CD4-positive, alpha-beta T cell treated with Interleukin-17A for 1 hour (primary cell): ENCODE measurements at places on chromosomes 3 and 15.

DNA sequence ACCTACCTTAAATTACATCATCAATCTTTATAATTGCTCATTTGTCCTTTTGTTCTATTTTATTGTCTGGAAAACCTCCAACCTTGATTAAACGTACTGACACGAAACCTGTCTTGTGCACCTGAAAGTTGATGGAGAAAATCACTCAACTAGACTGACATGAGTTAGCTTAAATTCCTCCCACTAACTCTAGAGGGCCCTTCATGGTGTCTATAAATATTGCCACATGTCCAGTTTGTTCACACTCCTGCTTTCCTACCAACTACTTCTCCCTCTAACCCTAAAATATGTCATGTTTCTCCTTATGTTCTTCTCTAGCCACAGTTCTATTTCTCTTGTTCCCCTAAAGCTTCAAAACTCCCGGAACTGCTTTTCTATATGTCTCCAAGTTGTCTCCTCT, 59.8 kb upstream of the SGO1 start:
- DNase-seq = no peak

DNA sequence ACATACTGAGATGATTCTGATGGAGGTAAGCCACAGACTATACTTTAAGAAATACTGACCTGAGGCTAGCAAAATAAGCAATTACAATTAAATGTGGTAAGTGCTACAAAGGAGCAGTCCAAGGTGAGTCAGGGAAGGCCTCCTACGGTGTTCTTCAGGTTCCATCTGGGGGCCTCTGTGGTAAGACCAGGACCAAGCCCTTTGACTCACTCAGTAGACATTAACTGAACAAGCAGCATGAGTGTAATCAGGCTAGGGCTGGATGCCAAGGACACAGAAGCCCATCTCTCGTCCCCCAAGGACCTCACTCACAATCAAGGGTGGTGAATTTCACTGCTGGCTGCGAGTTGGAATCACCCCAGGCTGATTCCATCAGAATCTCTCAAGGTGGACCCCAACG, 37.3 kb downstream of the DZIP1L start:
- no peak for DNase-seq

DNA sequence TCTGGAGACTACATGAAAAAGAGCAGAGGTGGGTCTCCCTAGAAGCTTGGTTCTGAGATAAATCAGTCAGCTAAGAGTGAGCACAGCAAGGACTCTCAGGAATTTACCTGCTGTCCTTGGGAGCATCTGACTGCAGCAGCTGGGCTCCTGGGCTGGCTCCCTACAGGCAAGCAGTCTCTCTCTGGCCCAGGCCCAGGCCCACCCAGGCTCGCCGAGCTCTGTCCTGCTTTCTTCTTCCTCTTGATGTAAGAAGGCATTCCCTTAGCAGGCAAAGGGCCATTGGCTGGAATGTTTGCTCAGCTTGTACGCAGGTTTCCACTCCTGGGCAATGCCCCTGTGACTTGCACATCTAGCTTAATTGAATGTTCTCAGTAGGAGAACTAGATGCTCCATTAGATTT, 4.3 kb upstream of the RBP2 start:
- no peak for DNase-seq

- no peak for DNase-seq
Observed at GRCh38 chr3:76107935-76108570, 322.7 kb upstream of the ZNF717 start.

- DNase-seq = peak; percentile 75
Observed at GRCh38 chr3:143121241-143122088, 1.9 kb downstream of the CHST2 start.

DNA sequence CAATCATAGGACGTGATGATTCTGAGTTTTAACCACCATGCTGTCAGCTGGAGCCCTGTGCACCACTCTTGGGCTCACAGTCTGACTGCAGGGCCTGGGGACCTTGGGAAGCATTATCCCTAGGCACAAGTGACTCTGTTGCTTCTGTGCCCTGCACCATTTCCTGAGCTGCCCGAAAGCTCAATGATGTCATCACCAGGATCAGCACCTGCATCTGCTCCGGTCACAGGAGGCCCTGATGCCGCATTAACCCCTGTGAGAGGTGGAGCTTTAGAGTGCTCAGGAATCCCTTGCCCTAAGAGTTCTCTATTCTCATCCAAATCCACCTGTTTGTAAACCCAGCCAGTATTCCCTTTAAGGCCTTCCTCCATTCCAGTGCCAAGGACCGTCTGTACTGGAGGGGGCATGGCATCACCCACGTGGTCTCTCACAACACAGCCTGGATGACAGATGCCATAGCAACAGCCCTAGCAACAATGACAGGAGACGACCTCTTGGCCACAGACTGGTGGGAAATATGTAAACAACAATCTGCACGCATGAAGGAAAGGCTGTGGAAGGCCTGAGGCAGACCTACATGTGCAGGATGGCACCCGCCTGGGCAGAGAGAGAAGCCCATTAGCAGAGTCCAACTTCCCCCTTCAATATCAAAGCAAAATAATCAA, 37.9 kb downstream of the NTRK3 start:
- DNase-seq = no peak

GRCh38 chr15:35595656-35596055, 49.7 kb upstream of the DPH6 start:
- no peak for DNase-seq

DNA sequence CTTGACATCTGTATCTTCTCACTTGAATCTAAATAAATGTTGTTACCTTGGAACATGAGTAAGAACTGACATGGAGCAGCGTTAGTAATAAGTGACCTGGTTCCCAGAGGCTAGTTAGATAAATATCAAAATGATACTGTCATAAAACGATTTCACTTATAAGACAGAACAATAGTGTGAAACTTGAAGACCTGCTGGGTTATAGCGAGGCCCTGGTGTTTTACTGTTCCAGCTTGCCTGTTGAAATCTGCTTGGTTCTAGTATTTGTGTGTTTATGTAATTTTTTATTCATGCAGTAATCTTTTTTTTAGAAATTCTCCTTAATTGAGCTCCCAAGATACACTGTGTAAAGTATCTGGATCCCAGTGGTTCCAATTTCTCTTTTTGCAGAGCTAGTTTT, 129.4 kb downstream of the CACNA2D3 start:
- no peak for DNase-seq

GRCh38 chr15:71333839-71334238, 218.6 kb downstream of the THSD4 start:
- no peak for DNase-seq

DNA sequence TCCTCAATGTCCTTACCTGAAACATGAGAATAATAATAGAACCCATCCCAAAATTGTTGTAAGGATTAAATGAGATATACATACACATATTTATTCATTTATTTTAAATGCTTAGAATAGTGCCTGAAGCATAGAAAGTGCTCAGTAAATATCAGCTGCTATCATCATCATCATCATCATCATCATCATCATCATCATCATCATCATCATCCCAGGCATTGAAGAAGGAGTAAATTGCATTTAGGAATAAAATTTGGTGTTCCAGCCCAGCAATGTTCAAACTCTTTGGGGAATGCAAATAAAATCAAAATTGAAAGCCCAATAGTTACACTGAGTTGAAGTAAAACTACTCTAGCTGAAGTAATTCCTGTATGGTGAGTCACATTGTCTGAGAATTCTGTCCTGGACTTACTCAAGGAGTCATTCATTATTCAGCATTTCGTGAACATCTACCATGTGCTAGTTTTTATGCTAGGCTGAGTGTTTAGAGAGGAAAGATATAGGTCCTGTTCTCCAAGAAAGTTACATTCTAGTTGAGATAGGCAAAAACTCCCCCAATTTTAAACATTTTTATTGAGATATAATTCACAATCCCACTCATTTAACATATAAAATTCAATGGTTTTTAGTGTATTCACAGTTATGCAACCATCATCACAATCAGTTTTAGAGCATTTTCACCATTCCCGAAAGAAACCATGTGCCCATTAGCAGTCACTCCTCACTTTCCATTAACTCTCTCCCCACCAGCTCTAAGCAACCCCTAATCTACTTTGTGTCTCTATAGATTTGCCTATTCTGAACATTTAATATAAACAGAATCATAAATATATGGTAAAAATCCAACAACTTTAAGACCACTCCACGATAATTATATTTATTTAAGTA, 107.2 kb downstream of the FRMD5 start:
- no peak for DNase-seq

- DNase-seq = no peak
Observed at GRCh38 chr3:45690336-45691035, 1.3 kb downstream of the SACM1L start.

DNA sequence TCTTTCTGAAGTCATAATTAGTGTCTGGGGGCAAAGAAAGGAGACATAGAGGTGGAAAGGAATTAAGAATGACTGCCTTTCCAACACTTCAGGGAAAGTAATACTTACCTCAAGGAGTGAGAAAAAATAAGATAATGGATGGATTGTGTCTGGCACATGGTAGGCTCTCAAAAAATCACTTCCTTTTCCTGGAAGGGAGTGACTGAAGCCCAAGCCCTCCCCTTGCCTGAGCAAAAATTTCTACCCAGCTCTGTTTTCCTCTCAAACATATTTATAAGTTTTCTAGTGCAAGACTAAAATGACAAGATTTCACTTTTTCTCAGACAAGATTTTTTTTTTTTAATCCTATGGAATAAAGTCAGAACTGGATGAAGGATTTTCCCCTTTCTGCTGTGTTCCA, 145.0 kb downstream of the IGSF11 start:
- no peak for DNase-seq

GRCh38 chr15:85672332-85673084, 122.2 kb downstream of the KLHL25 start:
- DNase-seq = no peak

- no peak for DNase-seq
Observed at GRCh38 chr3:43970920-43971319, 270.8 kb upstream of the TOPAZ1 start.

DNA sequence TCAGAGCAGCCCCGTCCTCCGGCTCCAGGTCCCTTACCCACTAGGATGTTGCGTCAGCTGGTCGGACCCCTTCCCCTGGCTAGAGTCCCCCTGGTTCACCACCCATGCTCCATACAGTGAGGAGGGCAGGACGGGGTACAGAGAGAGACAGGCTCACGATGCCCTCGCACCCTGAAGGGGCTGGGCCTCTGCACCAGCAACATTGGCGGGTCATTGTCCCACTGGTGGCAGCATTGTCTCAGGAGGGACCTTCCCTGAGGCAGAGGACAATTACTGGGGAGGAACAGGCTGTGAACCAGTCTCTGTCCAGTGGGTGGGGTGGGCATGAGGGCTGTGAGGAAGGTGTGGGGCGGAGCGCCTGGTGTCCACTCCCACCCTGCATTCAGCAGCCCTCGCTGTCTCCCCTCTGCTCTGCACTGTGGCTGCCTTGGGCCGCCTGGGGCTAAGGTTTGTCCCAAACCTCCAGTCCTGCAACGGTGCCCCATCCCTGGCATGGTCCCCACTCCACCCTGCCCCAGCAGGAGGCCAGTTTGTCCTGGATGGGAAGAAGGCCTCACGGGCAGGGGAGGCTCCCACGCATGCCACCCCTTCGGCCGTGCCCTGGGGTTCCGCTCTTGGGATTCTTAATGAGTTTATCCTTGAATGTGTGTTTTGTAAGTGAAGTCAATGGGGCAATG, 48.0 kb upstream of the KLF13 start:
- no peak for DNase-seq

- no peak for DNase-seq
Observed at GRCh38 chr15:29914511-29914926, 92.3 kb upstream of the TJP1 start.
